ENCODE measurements at places on chromosomes 2 and 18.
A peak's percentile ranks its signal among the peaks of the same experiment; 100 is the strongest.

DNA sequence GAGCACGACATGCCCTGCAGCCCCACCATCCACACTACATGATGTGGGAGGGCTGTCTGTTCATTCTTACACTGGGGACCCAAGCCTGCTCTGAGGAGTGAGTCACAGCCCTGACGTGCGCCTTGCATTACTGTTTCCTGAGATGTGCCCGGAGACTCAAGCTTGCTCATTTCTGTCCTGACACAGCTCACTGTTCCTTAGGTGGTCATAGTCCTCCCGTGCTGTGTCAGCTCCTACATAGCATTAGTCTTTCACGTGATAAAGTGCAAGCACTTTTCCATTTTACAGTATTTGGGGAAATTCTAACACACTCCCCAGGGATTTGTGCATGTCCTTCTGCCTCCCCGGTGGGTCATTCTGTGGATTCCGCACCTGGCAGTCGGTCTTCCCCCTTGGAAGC is 46.2 kb upstream of the TRIM43B start:
- DNase-seq, result no peak

DNA sequence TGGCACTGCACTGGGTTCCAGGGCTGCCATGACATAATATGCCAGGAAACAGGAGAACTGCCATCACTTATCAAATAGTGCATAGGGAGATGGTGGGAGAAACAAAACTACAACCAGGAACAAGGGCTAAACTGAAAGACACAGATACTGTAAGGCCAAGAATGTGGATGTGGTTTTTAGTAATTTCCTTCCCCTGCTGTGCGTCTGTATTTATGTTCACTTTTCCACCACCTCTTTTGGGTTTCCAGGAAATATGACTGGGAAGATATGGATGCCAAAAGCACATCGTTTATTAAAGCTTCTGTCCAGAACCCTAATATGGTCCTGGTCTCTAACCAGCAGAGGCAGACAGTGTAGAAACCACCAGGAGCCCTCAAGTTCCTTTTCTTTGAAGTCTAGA is 759.7 kb upstream of the FANCL start:
- no peak for DNase-seq

DNA sequence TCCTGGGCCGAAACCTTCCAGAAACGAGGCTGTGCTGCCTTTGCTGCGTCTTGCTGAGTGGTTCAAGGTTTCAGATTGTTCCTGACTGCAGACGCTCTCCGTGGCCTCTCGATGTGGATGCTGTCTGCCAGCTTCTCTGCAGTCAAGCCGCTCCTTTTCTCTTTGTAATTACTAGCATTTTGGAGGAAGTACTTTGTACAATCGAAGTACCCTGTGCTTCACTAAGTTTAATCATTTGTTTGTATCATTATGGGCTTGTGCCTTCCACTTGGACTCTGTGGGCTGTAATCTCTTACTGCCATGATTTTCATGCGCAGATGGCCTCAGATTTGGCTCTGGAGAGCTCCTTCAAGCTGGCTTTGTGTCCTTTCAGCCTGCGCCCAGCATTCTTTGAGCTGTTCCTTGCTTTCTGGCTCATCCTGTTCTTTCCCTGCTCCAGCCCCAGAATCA is 49.3 kb downstream of the TRAF3IP1 start:
- DNase-seq, result no peak

DNA sequence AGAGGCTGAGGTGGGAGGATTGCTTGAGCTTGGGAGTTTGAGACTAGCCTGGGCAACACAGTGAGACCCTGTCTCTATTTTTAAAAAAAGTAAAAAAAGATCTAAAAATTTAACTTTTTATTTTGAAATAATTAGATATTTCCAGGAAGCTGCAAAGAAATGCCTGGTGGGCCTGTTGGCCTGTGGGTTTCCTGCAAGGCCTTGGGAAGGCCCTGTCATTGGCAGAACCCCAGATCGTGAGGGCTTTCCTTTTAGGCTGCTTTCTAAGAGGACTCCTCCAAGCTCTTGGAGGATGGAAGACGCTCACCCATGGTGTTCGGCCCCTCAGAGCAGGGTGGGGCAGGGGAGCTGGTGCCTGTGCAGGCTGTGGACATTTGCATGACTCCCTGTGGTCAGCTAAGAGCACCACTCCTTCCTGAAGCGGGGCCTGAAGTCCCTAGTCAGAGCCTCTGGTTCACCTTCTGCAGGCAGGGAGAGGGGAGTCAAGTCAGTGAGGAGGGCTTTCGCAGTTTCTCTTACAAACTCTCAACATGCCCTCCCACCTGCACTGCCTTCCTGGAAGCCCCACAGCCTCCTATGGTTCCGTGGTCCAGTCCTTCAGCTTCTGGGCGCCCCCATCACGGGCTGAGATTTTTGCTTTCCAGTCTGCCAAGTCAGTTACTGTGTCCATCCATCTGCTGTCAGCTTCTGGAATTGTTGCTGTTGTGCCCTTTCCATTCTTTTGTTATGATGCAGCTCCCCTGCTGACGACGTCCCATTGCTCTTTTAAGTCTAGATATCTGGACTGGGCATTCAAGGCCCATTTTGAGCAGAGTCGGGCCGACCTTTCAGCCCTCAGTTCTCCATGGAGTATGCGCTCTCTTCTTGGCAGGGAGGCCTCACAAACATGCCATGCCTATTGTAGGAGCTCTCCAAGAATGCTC is 6.6 kb downstream of the PROC start:
- DNase-seq, result no peak

DNA sequence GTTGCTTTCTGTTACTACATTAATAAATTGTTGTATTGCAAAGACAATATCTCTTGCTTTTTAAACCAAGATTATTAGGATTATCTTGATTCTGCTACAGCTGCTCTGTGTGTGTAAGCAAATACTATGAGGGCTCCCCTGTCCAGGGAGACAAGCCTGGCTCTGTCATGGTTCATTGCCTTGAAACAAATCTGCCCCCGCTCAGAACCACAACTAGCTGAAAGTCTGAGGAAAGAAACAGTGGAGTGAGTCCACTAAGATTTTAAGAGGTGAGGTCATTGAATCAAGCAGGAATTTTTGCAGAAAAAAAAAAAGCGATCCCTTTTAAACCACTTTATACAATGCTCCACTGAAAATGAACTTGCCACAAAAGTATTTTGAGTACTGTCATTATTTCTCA is 30.8 kb upstream of the LRRTM4 start:
- DNase-seq, result no peak

GRCh38 chr2:61841286-61841685 is 12.6 kb downstream of the FAM161A start:
- no peak for DNase-seq

- DNase-seq, result no peak
Observed at GRCh38 chr2:207236156-207236935, 70.6 kb upstream of the KLF7 start.

- no peak for DNase-seq
Observed at GRCh38 chr18:69097349-69097748, 299.5 kb downstream of the CCDC102B start.

- DNase-seq, result no peak
Observed at GRCh38 chr18:24491927-24492834, 31.7 kb downstream of the HRH4 start.

- DNase-seq, result no peak
Observed at GRCh38 chr2:134470561-134471168, 216.8 kb downstream of the MGAT5 start.

DNA sequence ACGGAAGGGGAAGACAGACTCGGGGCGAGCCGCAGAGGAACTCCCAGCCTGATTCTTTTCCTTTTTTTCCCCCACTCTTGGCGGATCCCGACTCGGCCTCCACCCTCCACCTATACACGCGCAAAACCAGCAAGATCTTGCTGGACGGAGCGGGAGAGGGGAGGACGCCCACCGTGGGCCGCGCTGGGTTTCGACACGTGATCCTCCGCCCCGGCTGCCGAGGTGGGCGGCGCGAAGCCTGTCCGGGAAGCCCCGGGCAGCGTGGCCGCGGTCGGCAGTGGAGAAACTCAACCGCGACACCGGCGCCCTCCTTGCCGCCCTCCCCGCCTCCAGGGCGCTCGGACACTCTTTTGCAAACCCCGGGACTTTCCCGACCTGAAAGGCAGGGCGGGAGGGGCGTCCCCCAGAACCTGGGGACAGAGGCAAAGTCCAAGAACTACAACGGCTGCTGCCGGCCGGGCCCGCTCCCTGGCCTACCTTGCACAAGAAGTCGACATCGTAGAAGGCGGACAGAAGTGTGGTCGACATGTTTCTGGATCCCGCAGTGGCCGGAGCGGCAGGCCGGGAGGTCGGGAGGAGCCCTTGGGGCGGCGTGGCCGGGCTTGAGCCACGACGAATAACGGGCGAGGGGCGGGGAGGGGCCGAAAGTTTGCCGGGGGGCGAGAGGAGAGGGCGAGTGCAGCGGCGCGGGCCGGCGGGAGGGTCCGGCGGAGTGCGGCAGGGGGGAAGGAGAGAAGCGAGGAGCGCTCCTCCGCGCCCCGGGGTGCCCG is 433 bp downstream of the ZFP36L2 start:
- peak; percentile 49 for DNase-seq

GRCh38 chr2:205717175-205717846 is 35.0 kb downstream of the NRP2 start:
- no peak for DNase-seq

- DNase-seq, result peak; percentile 86
Observed at GRCh38 chr2:43269706-43270105, 43.3 kb upstream of the ZFP36L2 start.

DNA sequence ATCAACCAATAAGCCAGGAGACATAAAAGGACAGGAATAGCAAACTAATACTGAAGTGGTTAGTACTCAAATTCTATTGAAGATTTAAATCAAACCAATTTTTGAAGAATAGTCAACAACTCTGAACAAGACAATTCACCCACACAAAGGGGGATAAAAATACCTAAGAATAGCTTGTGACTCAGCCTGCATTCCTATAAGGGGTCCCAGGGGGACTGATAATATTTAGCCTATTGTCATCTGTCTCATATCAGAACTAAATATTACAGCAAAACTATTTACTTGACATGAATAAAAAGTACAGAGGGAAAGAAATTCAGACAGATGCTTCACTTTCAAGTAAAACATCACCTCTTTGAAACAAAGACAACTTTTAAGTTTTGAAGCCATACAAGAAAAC is 7.7 kb downstream of the ITSN2 start:
- no peak for DNase-seq

DNA sequence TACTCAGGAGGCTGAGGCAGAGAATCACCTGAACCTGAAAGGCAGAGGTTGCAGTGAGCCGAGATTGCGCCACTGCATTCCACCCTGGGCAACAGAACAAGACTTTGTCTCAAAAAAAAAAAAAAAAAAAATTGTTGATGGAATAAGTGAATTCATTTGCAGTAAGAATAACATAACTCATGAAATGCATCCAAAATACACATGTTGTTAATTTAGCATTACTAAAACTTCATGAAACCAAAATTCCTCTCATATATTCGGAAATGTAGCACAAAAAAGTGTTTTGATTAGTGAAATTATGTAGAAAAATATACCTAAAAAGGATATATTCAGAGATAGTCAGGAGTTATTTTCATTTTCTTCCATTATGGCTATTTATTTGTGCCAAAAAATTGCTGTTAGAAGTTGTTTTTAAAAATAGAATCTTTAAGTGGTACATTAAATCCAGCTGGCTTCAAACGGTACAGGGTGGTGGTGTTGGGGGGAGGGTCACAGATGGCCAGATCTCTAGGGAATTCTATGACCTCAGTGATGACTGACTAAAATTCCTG is 78.2 kb upstream of the UGP2 start:
- peak; percentile 57 for DNase-seq

GRCh38 chr2:152173831-152174230 is 1.7 kb downstream of the STAM2 start:
- DNase-seq, result no peak

- no peak for DNase-seq
Observed at GRCh38 chr2:19839438-19839837, 62.3 kb downstream of the TTC32 start.

DNA sequence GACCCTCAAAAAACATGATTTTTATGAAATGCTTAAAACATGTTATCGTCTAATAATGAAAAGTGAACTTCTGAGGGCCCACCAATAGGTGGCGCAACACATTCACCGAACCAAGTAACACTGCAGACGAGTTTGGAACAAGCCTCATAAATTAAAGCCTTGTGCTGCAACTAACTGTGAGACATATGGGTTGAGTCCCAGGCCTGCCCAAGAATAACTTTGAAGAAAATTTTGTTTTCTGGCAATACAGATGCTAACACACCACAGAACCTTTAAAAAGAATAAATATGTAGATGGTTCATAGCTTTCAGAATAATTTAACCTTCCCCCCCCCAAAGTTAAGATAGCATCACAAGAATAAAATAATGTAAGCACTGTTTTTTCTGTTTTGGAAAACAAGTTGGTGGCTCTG is 285.9 kb downstream of the RNF144A start:
- DNase-seq, result peak; percentile 53

- no peak for DNase-seq
Observed at GRCh38 chr2:54407693-54408092, 48.4 kb upstream of the SPTBN1 start.

GRCh38 chr2:64522843-64523428 is 1.2 kb upstream of the AFTPH start:
- DNase-seq, result peak; percentile 75

DNA sequence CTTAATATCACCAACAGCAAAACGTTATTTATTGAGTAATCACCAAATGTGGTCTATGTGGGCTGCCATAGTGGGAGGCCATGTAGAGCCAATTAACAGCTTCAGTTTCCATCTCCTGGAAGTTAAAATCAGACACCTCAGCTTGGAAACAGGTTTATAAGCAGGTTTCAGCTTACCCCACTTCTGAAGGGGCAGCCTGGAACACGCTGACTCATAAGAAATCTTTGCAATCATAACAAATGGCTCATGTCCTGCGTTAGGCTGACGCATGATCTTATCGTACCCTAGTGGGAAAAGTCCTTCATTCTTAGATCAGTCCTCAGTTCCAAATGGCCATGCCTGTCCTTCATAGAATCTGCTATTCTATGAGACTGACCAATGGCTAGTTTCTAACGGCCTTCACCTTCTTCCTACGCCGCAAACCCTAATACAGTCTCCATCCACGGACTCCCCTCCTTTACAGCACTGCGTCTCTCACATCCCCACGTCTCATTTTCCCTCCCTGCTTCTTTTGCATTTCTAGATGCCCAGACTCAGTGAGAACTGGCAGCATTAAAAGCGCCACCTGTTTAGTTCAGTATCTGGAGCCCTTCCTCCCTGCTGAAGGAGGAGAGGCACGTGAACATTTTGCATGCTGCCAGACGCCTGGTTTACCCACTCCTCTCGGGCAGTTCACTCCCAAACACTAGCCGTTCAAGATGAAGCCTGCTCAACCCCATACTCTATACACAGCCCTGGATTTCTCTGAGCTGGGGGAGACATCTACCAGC is 24.2 kb upstream of the BZW1 start:
- peak; percentile 93 for DNase-seq
